ENCODE measurements at places on chromosomes 7 and 10. TPM values are rescaled to one million over a fixed set of nuclear protein-coding genes. Genes with fewer than 3 reads are reported as not detected.

GRCh38 chr7:154347700-154348266 is 295.6 kb downstream of the DPP6 start:
- no peak for DNase-seq

GRCh38 chr10:43322769-43323168 is 48.7 kb upstream of the FXYD4 start:
- DNase-seq = peak; percentile 72

- DNase-seq = no peak
Measured at GRCh38 chr10:60870416-60870728, 73.6 kb downstream of the RHOBTB1 start.

DNA sequence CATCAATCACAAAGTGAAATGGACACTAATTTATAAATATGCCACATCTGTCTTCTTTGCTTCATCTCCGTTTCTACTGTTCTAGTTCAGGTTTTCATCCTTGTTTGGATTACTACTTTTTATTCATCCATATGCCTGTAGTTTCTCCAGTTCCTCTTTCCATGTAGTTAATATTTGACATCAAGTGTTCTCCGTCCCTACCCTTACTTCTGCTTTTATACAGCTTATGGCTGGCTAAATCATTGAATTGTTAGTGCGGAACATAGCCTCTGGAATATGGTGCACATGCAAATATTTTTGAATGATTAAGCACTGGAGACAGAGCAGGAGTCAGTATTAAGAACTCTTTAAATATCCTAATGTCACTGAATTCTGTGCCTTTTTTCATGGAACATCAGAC is 230.0 kb upstream of the PPP1R3A start:
- DNase-seq = peak; percentile 81

DNA sequence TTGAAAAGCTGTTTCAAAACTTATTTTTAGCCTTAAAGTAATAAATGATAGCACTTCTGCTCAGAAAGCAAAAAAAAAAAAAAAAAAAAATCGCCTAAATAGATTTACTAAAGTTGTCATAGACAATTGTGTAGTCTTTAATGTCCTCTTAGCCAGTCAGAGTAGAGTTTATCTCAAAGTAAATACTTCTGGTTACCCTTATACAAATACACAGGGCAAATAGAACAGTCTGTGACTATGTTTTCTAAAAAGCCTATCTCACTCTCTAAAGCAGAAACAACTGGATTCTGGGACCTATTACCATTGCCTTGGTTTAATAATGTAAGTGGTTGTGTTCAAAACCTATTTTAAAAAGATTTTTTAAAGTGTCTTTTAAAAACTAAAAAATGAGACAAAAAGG is 156.2 kb upstream of the THSD7A start:
- DNase-seq = no peak

DNA sequence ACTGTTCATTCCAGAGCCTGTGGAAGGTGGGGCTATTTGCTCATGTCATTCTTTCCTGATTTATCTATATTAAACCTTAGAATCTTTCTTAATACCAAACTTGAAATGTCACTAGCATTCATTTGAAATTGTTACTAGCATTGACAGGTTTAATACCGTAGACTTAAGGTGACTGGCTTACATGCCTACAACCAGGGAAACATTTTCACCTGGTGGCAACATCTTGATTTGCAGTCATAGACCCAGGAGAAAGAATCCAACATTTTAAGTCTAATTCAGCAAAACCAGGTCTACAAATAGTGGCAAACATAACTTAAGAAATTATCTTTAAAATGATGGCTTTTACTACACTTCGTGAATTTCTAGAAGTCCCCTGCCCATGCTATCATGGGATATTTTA is 353.7 kb downstream of the HTR7 start:
- no peak for DNase-seq

DNA sequence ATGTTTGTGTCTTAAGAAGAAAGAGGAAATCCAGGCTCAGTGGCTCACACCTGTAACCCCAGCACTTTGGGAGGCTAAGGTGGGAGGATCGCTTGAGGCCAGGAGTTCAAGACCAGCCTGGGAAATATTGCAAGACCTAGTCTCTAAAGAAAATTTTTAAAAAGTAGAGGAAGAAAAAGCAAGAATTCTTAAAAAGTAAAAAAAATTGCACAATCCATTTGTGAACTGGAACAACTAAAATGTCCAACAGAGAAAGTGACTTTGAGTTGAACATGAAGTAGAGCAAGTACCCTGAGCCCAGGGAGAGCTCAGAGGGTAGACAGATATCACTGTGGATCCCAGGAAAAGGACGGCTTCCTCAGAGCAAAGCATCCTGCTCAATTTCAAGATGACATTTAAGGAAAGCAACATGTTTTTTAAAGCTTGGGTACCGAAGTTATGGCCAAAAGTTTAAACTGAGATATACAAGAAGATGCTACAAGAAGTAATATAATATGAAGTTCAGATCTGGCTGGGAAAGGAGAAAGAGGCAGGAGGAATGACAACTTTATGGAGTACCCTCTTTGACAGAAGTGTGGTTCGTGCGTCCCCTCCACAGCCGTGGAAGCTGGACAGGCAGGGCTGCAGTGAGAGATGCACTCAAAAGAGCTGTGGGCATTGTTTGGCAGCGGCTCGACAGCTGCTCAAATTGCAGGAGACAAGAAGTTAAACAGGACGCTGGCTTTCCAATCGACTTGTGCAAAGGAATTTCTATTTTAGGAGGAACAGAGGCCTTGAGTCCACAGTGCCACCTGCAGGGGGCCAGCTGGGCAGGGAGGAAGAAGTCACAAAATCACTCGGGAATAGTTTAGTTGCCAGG is 201.3 kb downstream of the JCAD start:
- DNase-seq = peak; percentile 86

GRCh38 chr7:46319841-46320240 is 398.8 kb upstream of the IGFBP3 start:
- peak; percentile 8 for DNase-seq

- DNase-seq = peak; percentile 41
Measured at GRCh38 chr7:84022684-84023308, 171.8 kb downstream of the SEMA3A start.

Gene MRLN
- total RNA-seq = not detected

Gene ITIH2
- total RNA-seq = 0.10 TPM
